Occipital lobe (tissue), 3 donors: ENCODE measurements at places on chromosomes 6 and 20.

- no peak for DNase-seq
Observed at GRCh38 chr6:97047473-97048201, 123.1 kb downstream of the KLHL32 start.

- no peak for DNase-seq
Observed at GRCh38 chr6:123838505-123839234, 35.0 kb downstream of the NKAIN2 start.

DNA sequence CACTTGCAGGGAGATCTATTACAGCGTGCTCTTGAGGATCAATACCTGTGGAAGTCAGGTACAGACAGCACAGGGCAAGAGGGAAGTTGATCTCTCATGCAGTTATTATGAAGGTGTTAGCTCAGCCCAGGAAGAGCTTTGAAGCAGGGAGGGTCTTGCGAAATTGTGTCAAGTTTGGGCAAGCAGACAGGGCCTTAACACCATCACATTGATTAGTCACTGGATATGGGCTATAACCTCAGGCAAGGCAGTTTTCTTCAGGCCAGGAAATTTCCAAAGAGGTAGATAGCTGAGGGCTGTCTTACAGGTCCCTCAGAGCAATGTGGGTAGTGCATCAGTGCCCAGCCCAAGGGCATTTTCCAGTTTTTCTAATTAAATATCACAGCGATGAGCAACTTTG, 643.8 kb downstream of the DHX35 start:
- DNase-seq = no peak

GRCh38 chr6:148776321-148777308, 29.8 kb downstream of the UST start:
- DNase-seq = no peak

- DNase-seq = no peak
Observed at GRCh38 chr6:128807577-128807976, 75.4 kb upstream of the LAMA2 start.

DNA sequence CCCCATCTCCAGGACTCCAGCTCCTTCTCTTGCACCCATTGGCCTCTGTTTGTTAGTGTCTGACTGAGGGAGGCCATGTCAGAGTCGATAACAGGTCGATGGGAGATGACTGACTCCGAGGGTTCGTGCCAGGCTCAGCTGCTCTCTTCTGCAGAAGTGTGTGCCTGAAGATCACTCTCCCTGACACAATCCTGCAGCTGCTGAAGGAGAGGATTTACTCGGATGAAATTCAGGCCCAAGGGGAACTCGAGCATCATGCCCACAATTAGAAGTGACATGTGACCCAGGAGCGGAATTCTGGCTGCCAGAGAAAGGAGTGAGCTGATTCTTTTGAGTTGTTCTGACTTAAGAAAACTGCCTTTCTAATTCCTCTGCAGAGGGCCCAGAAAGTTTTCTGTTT, 318.2 kb downstream of the MAFB start:
- no peak for DNase-seq

DNA sequence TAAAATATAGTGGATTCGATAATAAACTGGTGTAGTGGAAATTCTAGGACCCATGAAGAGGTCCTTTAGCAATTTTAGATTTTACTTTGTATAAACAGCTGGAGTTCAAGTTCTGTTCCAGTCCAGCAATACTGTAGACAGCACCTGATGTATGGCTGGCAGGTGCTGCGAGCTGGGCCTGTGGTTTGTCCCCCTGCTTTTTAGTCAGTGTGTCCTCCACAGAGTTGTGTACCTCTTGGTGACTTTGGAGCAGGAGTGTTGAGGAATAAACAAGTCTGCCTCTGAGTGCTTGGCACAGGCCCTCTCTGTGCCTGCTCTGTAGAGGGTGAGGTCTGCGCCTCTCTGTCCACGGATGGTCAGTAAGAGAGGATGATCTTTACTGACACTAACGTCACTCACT, 13.8 kb downstream of the STX16 start:
- no peak for DNase-seq

- DNase-seq = no peak
Observed at GRCh38 chr6:3499603-3500002, 42.8 kb upstream of the SLC22A23 start.

GRCh38 chr6:4670290-4670689, 105.9 kb upstream of the CDYL start:
- DNase-seq = peak; percentile 40

DNA sequence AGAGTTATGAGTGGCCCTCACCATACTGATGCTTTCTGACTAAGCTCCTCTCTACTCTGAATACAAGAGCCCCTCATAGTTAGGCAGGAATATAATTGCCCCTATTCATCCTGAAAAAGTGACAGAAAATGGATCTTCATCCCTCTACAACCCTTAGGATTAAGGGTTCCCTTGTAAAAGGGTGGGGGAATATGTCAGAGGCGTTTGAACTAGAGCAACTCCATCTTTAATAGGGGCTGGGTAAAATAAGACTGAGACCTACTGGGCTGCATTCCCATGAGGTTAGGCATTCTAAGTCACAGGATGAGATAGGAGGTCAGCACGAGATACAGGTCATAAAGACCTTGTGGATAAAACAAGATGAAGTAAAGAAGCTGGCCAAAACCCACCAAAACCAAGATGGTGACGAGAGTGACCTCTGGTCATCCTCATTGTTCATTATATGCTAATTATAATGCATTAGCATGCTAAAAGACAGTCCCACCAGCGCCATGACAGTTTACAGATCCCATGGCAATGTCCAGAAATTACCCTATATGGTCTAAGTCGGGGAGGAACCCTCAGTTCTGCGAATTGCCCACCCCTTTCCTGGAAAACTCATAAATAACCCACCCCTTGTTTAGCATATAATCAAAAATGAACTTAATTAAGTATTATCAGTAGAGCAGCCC, 4.7 kb upstream of the GTF3C6 start:
- DNase-seq = no peak

GRCh38 chr20:24955045-24955444, 6.0 kb downstream of the CST7 start:
- DNase-seq = no peak

GRCh38 chr6:127811900-127812570, 88.8 kb downstream of the THEMIS start:
- no peak for DNase-seq

- no peak for DNase-seq
Observed at GRCh38 chr20:57840066-57840465, 130.3 kb upstream of the PMEPA1 start.

DNA sequence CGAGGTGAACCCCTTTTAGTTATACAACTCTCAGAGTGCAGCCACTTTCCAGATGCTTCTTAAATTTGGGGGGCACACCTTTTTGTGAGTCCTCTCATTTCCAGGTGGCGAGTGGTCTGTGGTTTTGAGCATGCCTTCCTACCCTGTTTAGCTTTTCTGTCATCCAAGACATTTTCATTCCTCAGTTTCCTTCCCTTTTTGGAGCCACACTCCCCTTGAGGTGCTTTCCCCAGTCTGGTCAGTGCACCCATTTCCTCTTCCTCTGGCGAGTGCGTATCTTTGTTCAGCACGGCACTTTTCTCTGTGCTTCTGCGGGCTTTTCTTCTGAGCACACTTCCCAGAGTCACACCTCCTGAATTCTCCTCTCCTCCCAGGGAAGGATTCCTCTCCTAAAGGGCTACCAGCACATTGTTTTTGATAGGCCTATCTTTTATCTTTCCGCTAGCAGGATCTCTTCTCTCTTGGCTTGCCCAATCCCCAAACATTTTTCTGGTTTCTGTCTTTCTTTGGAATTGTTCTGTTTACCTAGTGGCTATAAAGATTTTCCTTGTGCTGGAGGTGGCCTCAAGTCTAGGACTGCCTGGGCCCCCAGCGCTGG, 1.4 kb downstream of the PHF20 start:
- no peak for DNase-seq

DNA sequence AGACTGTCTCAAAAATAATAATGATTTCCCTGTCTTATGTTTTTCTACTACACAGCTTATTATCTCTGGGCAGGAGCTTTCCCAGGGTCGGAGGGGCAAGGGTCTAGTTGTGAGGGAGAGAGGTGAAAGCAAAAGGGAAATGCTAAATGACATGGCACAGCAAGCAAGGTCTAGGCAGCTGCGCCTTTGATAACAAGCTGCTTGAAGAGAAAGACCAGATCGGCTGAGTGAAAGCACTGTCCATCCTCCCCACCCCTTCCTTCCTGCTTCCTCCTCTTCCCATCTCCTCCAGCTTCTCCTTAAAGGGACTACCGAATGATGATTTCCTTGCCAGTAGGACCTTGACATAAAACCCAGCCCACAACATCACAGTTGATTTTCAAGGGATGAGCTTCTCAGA, 158.1 kb upstream of the AKAP12 start:
- DNase-seq = no peak

DNA sequence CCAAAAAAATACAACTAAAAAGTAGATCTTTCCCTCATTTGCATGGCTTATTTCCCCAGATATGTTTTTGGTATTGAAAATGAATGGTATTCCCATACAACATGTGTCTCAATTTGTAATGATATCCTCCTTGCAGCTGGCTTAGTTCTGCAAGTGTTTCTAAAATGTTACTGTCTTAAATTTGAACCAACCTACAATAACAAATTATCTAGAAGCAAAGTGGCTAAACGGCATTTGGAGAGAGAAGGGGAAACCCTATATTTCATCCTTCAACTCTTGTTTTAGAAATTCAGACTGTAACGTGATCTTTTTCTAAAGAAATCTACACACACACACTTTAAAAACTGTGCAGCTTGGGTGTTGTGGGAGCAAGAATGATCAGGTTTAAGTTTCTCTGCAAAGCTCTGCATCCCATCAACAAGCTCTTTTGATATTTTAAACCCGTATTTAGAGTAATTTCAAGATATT, 153.0 kb downstream of the SOBP start:
- no peak for DNase-seq

GRCh38 chr6:109523478-109523877, 40.5 kb upstream of the ZBTB24 start:
- DNase-seq = no peak

DNA sequence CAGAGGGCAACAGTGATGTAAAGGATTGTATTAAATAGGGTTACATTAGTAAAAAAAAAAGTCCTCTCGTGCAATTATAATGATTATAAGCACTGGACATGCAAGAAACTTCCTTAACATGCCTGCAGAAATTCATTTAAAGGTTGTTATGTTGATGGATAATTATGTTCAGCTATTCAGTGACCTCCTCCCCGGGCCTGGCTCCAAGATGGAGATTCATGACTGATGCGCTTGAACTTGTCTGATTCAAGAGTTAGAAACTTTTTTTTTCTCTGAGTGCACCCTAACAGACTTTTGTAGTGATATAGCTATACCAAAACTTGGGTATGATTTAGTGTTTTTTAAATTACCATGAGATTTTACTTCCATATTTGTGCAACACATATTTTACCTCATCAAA, 1170.0 kb upstream of the CITED2 start:
- DNase-seq = no peak

DNA sequence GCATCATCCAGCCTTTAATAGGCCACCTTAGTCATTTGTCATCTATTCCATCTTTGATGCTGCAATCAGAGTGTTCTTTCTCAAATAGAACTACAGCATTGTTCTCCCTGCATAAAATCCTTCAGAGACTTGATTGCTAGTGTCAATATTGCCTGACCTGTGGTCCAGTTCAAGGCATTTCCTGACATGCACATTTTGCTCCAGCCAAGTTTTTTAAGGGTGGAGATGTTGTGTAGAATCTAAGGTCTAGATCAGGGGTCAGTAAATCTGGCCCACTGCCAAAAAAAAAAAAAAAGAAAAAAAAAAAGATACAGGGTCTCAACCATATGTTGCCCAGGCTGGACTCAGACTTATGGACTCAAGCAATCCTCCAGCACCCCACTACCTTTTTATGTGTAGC, 354.4 kb downstream of the FRK start:
- DNase-seq = no peak

DNA sequence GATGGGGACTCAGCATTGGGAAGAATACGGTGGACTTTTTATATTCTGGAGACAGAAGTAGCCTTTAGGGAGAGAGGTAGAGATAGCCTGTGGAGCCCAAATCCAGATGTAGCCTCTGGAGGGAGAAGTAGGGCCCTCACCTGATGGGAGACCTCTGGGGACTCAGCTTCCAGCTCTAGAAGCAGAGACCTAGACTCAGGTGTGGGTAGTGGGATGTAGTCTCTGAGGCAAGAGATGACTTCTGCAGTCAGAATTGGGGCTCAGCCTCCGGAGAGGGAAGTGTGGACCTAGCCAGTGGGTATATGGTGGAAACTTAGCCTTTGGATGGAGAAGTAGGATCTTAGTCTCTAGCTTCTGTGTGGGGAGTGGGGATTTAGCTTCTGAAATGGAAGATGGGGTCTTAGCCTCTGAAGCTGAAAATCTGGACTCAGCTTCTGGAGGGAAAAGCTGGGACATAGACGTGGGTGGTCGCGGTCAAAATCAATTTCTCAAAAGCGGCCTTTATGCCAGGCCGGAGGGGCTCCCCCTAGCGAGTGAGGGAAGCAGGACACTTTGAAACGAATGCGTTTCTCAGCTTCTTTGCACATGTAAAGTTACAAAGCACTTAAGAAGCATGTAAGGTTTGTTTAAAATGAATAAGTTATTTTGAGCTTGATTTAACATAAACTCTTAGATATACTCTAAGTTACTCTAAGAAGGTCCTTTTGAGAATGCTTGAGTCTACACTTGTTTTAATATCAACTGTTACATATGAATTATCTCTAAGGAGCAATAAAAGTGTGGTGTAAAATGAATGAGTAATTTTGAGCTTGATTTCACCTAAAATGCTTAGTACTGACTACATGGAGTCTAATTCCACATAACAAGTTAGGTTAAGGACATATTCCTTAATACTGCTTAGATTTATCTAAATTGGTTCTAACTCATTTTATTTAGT, 12.9 kb upstream of the ZNF343 start:
- DNase-seq = peak; percentile 25

- no peak for DNase-seq
Observed at GRCh38 chr6:166408936-166409755, 26.4 kb upstream of the MPC1 start.

GRCh38 chr6:157513004-157513603, 132.1 kb downstream of the ZDHHC14 start:
- DNase-seq = no peak

GRCh38 chr6:2033544-2033943, 211.9 kb downstream of the GMDS start:
- DNase-seq = no peak

DNA sequence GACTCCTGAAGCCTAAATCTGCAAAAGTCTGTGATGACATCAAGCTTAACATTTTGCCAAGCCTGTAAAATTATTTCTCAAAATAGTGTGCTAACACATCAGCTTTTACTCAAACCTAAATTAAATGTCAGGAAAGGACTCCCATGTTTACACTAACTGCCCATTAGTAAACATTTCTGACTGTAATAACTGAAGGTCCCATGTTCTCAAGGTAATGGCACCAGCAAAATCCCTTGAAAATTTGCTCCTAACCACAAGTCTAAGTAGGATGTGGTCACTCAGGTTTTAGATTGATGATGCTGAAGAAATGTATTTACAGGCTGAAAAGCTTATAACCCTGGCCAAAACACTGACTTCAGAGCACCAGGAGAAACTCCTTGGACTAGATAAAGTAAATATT, 33.0 kb downstream of the BACH2 start:
- no peak for DNase-seq

GRCh38 chr6:140917911-140918310, 1214.8 kb upstream of the GJE1 start:
- DNase-seq = no peak
